ENCODE measurements at places on chromosomes 2 and 18. TPM values are rescaled to one million over a fixed set of nuclear protein-coding genes. Genes with fewer than 3 reads are reported as not detected.

GRCh38 chr2:222903234-222904220 is 42.7 kb downstream of the ACSL3 start:
- DNase-seq, result peak; percentile 25

DNA sequence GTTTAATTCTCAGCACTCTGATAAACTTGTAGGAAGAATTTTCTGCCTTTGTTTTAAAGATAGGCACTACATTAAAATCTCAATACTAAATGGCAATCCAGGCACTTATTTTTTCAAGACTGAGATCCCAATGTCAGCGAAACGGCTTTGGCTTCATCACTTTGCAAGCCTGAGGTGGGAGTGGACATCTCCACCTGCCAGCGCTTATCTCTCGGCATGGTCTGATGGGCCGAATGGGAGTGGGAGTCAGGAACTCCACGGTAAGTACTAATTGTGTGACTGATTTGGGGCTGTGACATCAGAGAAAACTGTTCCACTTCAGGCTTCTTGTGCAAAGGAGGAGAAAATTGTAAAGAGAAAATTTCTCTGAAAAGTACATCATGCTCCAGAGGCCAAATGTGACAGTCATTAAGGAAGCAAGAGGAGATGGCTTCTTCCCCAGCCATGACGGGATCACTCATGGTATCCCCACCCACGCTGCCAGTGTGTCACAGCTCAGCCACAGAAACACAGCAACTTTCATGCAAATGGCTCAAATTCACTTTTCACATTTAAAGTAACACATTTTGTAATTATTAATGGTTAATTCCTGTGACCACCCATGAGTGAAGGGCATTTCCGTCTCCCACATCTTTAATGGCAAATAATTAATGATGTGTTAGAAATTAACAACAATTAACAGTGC is 385.5 kb upstream of the HNRNPA3 start:
- no peak for DNase-seq

The KCNF1 gene
- 0.79 TPM for polyA plus RNA-seq

The MLPH gene
- 3.1 TPM for polyA plus RNA-seq

DNA sequence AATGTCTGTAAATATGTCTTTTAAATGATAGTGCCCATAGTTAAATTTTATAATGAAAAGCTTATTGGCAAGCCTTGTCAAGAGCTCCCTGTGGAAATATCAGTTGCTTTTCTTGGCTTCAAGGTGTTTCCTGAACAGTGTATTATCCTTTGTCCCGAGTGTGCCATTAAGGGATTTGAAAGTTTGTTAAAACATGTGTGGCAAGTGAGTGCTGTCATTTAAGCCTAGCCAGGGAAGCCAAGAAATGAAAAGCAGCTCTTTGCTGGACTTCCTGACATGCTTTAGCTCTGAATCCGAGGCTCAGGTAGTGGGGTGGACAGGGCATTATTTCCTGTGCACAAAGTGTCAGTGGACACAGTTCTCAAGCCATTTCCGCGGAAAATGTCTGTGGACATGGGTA is 111.5 kb downstream of the DIS3L2 start:
- no peak for DNase-seq

GRCh38 chr2:99922664-99923063 is 219.7 kb downstream of the AFF3 start:
- no peak for DNase-seq

GRCh38 chr2:136423516-136423996 is 305.6 kb upstream of the CXCR4 start:
- peak; percentile 56 for DNase-seq

The PTPRM gene
- polyA plus RNA-seq, result 98.9 TPM

- no peak for DNase-seq
Measured at GRCh38 chr2:28404086-28404485, 11.4 kb downstream of the FOSL2 start.

The TSPYL6 gene
- not detected for polyA plus RNA-seq

- DNase-seq, result peak; percentile 30
Measured at GRCh38 chr18:24014062-24014985, at the start of gene TTC39C. Gene TTC39C, plus strand, starts transcription at chr18:24014754. Its CDS starts 118 bp downstream, at chr18:24014872.

The ERMN gene
- 0.18 TPM for polyA plus RNA-seq

- no peak for DNase-seq
Measured at GRCh38 chr2:239760596-239760995, 264.5 kb downstream of the NDUFA10 start.

The TBR1 gene
- polyA plus RNA-seq, result not detected

DNA sequence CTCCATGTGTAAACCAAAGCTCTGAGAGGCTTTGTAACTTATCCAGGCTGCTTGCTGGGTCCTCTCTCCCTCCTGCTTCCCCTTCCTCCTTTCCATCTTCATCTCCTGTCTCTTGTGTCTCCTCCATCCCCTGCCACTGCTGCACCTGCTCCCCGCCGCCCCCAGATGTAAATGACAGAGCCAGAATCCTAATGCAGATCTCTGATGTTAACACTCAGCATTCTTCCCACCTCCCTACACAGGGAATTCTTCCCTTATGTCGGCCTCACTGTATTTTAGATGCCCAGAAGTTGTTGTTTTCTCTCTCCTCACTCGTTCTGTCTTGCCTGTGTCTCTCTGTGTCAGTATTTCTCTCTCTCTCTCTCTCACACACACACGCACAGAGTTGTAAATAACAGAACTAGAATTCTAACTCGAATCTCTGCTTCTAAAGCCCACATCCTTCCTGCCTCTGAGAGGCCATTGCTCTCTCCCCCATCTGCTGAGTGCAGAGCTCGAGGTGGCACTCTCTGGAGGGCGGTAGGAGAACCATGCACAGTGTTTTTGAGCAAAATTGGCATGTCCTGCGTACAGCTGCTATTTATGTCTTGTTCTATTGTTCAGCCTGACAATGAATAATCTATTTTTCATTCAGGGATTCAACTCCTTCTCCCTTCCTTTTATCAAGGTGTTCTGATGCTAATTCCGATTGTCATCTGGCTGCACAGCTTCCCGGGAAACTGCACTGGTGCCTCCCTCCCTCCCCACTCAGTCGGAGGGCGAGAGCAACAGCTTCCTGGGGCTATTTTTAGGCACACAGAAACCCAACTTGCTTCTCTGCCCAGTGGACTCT is 219.9 kb downstream of the SH3RF3 start:
- DNase-seq, result no peak

DNA sequence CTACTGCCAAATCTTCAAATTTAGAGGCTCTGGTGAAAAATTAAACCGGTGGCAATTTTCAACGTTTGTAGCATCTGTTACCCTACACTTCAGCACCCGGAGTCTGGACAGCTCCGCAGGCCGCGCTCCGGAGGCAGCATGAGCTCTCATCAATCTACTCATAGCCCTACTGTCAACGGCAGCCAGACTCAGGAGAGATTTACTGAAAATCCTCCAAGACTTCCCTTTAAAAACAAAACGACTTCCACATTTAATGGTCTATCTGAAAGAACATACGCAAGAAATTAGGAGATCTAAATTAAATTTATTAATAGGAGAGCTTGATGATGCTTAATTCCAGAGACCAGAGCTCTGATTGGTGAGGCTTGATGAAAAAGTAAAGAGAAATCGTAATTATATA is 970 bp upstream of the ADCYAP1 start:
- peak; percentile 64 for DNase-seq

The KIAA2012 gene
- 0.11 TPM for polyA plus RNA-seq

DNA sequence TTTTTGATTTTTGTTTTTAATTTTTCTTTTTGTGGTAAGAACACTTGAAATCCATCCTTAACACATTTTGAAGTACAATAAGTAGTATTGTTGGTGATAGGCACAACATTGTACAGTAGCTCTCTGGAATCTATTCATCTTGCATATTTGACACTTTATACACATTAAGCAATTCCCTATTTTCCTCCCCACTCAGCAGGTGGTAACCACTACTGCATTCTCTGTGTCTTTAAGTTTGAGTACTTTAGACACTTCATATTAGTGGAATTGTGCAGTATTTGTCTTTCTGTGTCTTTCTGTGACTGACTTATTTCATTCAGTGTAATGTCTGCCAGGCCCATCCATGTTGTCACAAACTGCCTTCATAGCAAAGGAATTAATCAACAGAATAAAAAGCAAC is 471.7 kb upstream of the CDH20 start:
- DNase-seq, result no peak

GRCh38 chr2:63598981-63599380 is 10.2 kb downstream of the MDH1 start:
- no peak for DNase-seq

The ZNF385B gene
- polyA plus RNA-seq, result 17.4 TPM

The IRS1 gene
- polyA plus RNA-seq, result 13.0 TPM

- DNase-seq, result no peak
Measured at GRCh38 chr18:74418023-74418422, 39.1 kb downstream of the DIPK1C start.

DNA sequence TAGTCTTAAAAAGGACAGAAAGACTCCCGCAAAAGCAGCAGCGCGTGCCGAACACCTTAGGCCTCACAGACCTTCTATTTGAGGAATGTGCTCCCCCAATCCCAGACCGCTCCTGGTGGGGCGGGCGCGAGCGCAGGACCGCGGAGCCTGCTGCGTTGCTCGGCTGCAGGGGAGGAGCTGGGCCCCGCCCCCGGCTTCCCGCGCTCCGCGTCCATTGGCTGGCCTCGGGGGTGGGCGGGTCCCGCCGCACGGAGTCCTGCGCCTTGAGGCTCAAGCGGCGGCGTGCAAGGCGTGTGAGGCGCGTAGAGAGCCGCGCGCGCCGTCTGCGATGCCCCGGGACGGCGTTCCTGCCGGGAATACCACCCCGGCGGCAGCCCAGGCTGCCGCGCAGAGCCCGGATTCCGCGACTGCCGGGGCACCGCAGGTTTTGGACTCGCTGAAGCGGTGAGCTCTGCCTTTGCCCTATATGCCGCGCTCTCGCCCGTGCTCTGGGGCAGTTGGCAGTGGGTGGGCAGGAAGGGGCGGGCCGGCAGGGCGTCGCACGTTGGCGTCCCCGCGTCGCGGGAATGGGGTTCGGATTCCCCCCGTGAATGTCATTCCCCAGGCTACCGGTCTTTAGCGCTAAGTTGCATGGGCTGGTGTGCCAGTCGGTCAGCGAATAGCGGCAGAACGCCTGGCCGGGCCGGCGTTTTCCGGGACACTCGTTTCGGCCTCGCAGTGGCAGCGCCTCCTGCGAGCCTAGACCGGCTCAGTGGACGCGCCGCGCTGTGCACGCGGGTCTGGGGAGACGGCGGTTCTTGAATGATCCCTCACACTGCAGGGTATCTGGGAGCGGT is 49.6 kb upstream of the PAIP2B start:
- DNase-seq, result peak; percentile 43

- no peak for DNase-seq
Measured at GRCh38 chr2:220198896-220199295, 571.5 kb downstream of the SLC4A3 start.

- DNase-seq, result no peak
Measured at GRCh38 chr2:12177455-12178288, 431.2 kb downstream of the LPIN1 start.
